Pancreas (tissue), 10 donors: ENCODE measurements at places on chromosomes 7 and 10. TPM values are rescaled to one million over a fixed set of nuclear protein-coding genes. Genes with fewer than 3 reads are reported as not detected.

ANXA7 gene
- 21.6 TPM for polyA plus RNA-seq

DNA sequence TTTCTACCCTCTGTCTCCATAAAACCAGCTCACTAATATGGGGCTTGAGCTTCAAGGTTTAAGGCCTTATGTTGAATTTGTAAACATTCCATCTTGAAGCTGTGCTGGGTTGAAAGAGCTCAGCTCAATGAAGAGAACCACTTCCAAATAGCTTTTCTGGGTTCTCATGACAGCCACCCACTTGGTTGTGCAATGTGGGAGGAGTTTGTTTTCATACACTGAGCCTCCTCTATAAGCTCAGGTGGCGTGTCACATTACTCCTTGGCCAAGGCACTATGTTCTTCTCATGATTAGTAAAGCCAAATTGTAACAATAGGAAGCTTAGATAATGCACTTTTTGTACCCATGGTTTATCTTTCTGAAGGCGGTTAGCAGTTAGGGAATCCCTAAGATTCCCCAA lies 265.6 kb downstream of the PTEN start:
- peaks cover 7% of the 10 kb centered on the region for H3K4me1 ChIP-seq
- no peaks in the 10 kb centered on the region for H3K27me3 ChIP-seq
- H3K36me3 ChIP-seq = no peaks in the 10 kb centered on the region
- no peak for DNase-seq
- H3K27ac ChIP-seq = no peak overlapping the region

NXPH1 gene
- polyA plus RNA-seq = not detected

- H3K4me1 ChIP-seq = peaks cover 2% of the 10 kb centered on the region
- no peaks in the 10 kb centered on the region for H3K36me3 ChIP-seq
- no peak for DNase-seq
- H3K4me3 ChIP-seq = no peak overlapping the region
- no peak overlapping the region for H3K27ac ChIP-seq
Measured at GRCh38 chr10:3892440-3893425, 107.7 kb upstream of the KLF6 start.

OPN1SW gene
- polyA plus RNA-seq = not detected

SFXN4 gene
- polyA plus RNA-seq = 58.6 TPM

GRCh38 chr7:31309407-31309806 lies 31.1 kb downstream of the NEUROD6 start:
- H3K4me1 ChIP-seq = no peaks in the 10 kb centered on the region
- H3K27ac ChIP-seq = no peak overlapping the region
- DNase-seq = no peak
- no peaks in the 10 kb centered on the region for H3K36me3 ChIP-seq
- no peak overlapping the region for H3K4me3 ChIP-seq

- no peaks in the 10 kb centered on the region for H3K4me1 ChIP-seq
- no peaks in the 10 kb centered on the region for H3K27me3 ChIP-seq
- no peak overlapping the region for H3K4me3 ChIP-seq
- no peak overlapping the region for H3K27ac ChIP-seq
- H3K36me3 ChIP-seq = no peaks in the 10 kb centered on the region
- no peak for DNase-seq
Measured at GRCh38 chr10:16905320-16905719, 88.1 kb upstream of the RSU1 start.

HOXA13 gene
- not detected for polyA plus RNA-seq

DNA sequence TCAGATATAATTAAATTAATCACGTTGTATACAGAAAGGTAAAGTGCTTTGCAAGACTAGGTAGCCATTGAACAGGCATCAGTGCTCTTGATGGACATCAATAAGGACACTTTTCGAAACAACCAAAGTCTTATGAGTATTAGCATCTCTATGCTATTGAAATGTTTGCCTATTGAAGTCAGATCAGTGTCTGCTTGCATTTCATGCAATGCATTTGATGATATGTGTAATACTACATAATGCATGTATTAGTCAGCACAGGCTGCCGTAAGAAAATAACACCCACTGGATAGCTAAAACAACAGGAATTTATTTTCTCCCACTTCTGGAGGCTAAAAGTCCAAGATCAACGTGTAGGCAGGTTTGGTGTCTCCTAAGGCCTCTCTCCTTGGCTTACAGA lies 209.3 kb upstream of the PLXDC2 start:
- H3K36me3 ChIP-seq = no peaks in the 10 kb centered on the region
- DNase-seq = no peak
- no peak overlapping the region for H3K4me3 ChIP-seq
- no peaks in the 10 kb centered on the region for H3K4me1 ChIP-seq
- no peak overlapping the region for H3K27ac ChIP-seq

DNA sequence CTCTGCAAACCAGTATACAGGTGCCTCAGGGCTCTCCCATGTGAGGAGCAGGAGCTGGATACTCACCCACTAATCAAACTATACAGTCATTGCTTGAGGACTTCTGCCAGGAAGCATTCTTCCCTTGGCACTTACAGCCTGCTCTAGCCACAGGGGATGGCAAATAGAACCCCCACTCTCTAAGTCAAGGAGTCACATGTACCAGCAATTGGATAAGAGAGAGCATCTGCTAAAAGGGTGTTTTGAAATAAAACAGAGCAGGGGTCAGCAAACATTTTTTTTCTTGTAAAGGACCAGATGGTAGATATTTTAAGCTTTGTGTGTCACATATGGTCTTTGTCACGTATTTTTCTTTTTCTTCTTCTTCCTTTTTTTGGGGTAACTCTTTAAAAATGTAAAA lies 865.2 kb upstream of the GHITM start:
- H3K27me3 ChIP-seq = no peaks in the 10 kb centered on the region
- H3K4me1 ChIP-seq = no peaks in the 10 kb centered on the region
- no peak for DNase-seq
- H3K36me3 ChIP-seq = no peaks in the 10 kb centered on the region

- H3K36me3 ChIP-seq = no peaks in the 10 kb centered on the region
- no peaks in the 10 kb centered on the region for H3K27me3 ChIP-seq
- H3K27ac ChIP-seq = no peak overlapping the region
- H3K4me3 ChIP-seq = no peak overlapping the region
- no peaks in the 10 kb centered on the region for H3K4me1 ChIP-seq
Measured at GRCh38 chr10:124484031-124484430, 22.4 kb downstream of the LHPP start.
